ENCODE measurements at places on chromosomes 3 and 15.

DNA sequence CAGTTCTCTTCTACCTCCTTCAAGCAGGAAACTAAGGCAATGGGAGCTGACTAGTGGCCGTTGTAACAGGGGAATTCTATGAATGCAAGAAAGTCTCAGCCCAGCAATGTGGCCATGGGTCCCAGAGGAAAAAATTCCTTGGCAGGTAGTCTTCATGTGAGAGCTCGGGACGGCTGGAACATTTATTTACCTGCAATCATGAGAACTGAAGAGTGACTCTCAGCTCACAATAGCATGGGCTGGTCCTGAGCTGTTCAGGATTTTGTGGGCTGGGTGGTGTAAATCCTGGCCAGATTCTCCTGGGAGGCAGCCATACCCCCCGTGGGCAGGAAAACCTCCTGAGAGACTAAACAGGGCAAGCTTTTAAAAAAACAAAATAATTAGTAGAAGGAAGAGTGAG lies 330.3 kb upstream of the CTNNB1 start:
- no peak for DNase-seq

DNA sequence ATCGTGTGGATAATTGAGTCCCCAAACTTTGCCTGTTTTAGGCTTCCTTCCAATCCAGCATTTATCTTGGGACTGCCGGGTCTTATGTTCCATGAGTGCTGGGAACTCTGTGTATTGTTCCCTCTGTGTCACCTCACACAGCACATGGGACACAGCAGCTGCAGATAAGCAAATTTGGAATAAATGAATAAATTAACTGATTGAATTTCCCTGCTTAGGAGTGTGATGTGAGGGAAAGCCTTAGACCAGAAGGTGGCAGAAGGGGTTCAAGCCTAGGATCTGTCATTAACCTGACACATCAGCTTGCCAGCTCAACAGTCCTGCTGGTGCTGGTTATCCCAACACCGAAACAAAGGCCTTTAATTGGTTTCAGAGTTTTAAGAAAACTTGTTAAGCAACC lies 114.3 kb downstream of the OXSM start:
- DNase-seq, result no peak

DNA sequence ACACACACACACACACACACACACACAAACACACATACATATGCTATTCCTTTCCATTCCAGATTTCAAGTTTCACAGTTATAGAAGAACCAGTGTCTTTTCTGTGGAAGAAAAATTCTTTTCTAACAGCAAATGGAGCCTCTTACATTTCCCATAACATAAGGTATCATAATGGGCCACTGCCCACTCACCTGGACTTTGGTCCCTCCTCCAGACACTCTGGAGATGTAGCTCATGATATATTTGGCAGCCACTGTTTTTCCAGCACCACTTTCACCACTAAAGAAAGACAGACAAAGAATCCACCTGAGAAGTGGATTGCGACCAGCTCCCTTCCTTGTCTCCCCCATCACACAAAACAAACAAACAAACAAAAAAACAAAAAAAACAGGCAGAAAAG lies 29.8 kb downstream of the LDHAL6B start:
- no peak for DNase-seq

GRCh38 chr3:12689997-12690711 lies 26.2 kb upstream of the RAF1 start:
- DNase-seq, result no peak

GRCh38 chr3:157610876-157611535 lies 107.8 kb upstream of the VEPH1 start:
- no peak for DNase-seq

- DNase-seq, result no peak
Observed at GRCh38 chr3:56132762-56133161, 335.5 kb downstream of the ERC2 start.

DNA sequence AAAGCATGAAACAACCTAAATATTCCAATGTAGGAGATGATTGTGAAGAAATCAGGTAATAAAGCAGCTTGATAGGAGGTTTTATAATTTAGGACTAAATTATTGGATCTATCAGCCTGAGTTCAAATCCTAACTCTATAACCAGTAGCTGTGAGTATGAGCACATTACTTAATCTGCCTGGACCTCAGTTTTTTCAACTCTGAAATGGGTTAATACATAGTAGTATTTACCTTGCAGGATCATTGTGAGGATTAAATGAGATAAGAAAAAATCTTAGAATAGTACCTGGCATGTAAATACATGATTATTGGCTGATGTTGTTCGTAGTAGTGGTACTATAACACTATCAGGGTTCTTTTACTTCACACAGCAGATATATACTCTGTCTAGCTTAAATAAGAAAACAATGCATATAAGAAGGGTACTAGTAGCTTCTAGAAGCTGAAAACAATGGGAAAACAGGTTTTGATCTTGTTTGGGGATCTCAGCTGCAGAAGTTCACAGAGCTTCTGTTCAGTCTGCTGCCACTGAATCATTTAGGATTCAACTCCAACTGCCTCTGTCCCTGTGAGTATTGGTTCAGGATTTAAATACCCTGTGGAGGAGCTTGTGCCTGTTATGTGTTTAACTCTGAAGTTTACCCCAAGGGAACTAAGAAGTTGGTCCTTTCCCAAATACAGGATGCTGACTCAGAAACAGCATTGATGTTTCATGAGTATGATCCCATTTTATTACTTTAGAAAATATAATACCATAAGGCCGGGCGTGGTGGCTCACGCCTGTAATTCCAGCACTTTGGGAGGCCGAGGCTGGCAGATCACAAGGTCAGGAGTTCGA lies 34.2 kb downstream of the KAT2B start:
- no peak for DNase-seq

- no peak for DNase-seq
Observed at GRCh38 chr3:89116476-89116875, 9.1 kb downstream of the EPHA3 start.

DNA sequence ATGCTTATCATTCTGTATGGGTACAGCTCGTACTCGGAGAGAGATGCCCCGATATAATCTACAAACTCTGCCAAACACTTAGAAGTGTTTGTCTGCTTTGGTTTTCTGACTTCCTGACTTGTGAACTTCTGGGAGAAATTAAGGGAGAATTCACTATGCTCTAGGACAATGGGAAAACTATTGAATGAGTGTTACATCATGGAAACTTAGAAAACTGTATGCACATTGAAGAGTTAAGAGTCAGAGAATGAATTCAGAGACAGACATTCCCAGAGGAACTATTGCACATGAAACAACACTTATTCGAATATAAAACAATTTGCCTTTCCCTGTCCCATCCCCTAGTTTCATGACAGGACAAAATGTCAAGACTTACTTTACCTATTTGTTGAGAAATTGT lies 57.8 kb downstream of the DTWD1 start:
- DNase-seq, result no peak

- no peak for DNase-seq
Observed at GRCh38 chr3:77746892-77747291, 707.0 kb downstream of the ROBO2 start.

DNA sequence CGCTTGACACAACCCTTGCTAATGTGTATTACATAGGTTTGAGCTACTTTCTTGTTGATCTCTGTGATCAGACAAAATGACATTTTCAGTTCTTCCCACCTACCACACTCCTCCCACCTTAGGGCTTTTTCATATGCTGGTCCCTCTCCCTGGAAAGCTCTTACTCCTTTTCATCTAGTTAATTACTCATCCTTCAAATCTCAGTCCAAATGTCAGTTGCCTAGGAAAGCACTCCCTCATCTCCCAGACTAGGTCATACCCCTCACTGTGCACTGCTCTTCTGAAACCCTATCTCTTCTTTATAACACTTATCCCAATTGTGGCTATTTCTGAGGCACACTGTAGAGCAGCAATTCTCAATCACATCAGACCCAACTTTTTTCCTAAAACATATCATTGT lies 7.3 kb downstream of the ZNF106 start:
- DNase-seq, result no peak

GRCh38 chr3:124885466-124886167 lies 1.5 kb downstream of the ITGB5 start:
- DNase-seq, result no peak

DNA sequence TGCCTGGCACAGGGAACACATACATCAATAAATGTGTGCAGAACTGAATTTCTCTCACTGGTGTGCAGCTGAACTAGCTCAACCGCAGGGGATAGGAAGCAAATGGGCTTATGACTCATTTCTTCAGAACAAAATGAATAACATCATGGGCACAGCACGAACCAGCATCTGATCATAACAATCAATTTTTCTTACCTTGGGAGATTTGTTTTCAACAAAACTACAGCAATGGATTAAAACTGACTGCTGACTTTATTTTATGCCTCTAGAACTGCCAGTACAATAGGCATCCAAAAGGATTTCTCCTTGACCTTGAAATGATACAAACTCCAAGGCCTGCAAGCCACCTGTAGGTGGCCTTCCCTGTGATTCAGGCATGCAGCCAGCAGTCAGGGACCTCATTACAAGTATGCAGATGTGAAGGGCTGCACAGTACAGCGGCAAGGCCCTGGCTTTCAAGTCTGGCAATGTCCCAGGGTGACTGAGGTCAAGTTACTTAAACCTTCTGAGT lies 26.1 kb downstream of the TAMM41 start:
- DNase-seq, result no peak
